Activated T-helper 1 cell treated with anti-CD3 and anti-CD28 coated beads, Interleukin-12 subunit alpha, Interleukin-12 subunit beta, Interleukin-2, Interleukin-4 antibody, amounts not matched to agents 30 ng/mL and 10 ng/mL and 1 ng/mL, durations not matched to agents 14 hours and 24 hours and 36 hours (primary cell): ENCODE measurements at places on chromosomes 12 and 14.
A peak's percentile ranks its signal among the peaks of the same experiment; 100 is the strongest.

- no peak for DNase-seq
These were observed 43.8 kb upstream of the PSMA6 start for GRCh38 chr14:35248476-35248788.

- no peak for DNase-seq
These were observed 40.5 kb downstream of the PARP11 start for GRCh38 chr12:3832738-3833137.

GRCh38 chr12:113867258-113867657 lies 98.9 kb downstream of the RBM19 start:
- DNase-seq = no peak

GRCh38 chr12:28489246-28489645 lies 299.0 kb downstream of the CCDC91 start:
- DNase-seq = no peak

GRCh38 chr12:123895451-123895850 lies 77.2 kb downstream of the CCDC92 start:
- no peak for DNase-seq

GRCh38 chr12:122982477-122982815 lies 2.0 kb downstream of the ARL6IP4 start:
- DNase-seq = no peak

- no peak for DNase-seq
These were observed 39.4 kb downstream of the CCNK start for GRCh38 chr14:99520571-99521081.

DNA sequence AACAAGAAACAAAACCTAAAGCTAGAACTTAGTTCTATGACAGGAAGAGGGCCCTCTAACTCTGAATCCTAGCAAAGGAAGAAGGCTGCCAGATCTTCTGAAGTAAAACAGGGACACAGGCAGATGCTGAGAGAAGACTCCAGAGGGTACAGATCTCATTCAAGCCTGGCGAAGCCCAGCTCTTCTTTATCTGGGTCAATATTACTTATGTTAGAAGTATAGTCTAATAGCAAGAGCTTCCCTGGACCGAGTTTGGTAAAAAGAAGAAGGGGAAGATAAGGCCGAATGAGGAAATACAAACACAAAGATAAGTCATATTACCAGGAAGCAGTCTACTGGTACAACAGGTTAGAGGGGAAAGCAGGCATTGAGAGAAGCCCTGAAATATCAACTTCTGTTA lies 79.9 kb upstream of the CCDC91 start:
- no peak for DNase-seq

- DNase-seq = no peak
These were observed 578 bp downstream of the DCAF5 start for GRCh38 chr14:69152181-69152901.

DNA sequence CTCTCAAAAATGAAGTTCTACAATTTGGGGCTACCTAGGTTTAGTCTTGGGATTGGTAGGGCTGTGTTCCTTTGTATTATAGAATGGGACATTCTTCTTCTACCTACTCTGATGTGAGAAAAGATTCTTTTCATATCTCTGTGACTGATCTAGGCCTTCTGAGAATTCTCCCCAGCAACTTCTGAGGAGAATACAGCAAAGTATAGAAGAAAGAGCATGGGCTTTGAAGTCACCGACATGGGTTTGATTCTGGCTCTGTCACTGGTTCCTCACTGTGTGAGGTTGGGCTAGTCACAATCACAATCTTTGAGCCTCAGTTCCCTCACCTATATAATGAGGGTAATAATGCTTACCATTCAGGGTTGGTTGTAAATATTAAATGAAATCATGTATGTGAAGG lies 5.0 kb downstream of the ATN1 start:
- no peak for DNase-seq

GRCh38 chr14:64698903-64699302 lies 5.3 kb upstream of the PLEKHG3 start:
- no peak for DNase-seq

DNA sequence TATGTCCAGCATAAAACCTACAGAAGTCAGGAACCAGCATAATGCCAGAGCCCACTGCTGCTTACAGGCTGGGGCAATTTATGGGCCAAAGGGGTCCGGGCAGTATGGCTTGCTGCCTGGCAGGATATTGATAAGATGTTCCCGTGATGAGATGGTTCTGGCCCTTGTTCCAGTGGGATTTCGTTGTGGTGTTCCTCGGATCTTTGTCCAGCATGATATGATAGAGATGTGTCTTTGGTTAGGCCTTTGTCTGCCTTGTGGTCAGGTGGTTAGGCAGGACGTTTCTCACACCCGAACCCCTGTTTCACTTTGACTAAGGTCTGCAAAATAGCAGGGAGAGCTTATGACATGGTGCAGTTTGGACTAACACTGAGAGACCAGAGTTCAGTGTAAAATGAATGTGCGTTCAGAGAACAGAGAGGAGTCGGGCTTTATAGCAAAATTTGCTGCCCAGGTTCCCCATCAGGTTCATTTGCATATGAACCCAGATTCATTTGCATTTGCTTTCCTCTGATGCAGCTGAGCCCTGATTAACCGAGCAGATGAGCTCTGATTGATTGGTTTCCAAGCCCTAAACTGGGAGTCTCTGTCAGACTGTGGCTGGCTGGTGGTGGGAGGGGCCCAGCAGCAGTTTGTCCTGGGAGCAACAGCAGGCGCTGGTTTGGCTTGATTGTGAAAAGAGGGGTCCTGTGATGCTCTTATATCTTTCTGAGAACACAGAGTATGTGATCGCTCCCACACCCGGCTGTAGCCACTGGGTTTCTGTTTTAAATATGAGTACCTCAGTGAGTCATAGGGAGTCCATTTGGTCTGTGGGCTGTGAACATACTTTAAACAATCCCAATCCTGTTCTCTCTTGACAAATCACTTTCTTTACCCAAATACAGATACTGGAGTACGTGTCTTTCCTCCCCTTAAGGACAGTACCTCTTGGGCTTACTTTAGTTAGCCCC lies 156.3 kb upstream of the PZP start:
- peak; percentile 47 for DNase-seq

DNA sequence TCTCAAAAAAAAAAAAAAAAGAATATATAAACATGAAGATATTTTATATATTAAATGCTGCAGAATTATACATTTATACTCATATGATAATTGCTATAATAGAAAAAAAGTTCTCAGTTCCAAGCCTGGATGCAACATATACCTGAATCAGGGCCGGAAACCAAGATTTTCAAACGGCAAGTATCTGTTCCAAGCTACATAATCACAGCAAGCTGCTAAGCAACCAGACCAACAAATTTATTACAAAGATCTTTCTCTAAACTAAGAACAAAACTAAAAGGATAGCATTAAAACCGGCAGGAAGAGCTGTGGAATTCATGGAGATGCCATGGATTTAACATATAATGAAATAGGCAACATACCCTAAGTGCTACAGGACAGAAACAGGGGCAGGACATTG lies 7.1 kb downstream of the RACGAP1 start:
- DNase-seq = no peak

DNA sequence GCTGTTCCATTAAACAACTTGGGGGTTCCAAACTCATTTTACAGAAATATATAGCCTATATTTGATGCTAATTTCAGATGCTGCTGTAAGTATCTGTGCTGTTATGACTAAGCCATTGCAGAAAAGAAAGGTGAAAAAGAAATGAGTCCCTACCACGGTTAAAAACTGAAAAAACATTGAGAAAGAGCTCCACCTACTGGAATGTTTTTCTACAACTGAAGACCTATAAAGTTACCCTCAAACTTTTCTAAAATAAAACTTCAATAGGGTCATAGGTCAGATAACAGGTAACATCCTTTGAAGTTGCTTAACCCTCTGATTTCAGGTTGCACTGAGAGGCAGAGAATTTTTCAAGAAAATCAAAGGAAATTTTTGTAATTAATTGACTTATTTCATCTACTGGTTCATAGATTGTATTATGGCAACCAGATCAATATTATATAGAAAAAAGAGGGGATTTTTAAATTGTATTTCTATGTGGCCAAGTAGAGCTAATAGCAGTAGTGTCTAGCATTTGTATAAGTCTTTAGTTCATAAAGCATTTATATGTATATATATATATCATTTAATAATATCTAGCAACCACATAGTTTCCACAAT lies 279.9 kb downstream of the RPS29 start:
- no peak for DNase-seq

- no peak for DNase-seq
These were observed 8.7 kb downstream of the CACNB3 start for GRCh38 chr12:48827026-48827425.

- DNase-seq = no peak
These were observed 89.7 kb downstream of the GLT1D1 start for GRCh38 chr12:128942960-128943477.

DNA sequence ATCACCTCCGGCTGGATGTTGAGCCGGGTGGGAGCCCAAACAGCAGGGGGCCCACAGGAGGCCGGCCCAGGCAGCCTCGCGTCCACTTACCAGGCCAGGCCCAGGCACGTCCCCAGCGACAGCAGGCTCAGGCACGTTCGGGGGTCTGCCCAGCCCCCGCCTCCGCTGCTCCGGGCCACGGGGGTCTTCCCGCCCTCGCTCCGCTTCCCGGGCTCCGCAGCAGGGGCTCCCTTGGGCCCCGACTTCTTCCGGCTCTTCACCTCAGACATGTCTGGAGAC lies 216 bp downstream of the IKBIP start:
- no peak for DNase-seq

- DNase-seq = no peak
These were observed 314.5 kb upstream of the GARIN6 start for GRCh38 chr12:99332936-99333591.

GRCh38 chr14:29310757-29311156 lies 544.2 kb downstream of the FOXG1 start:
- no peak for DNase-seq

GRCh38 chr14:86321151-86321550 lies 791.2 kb downstream of the FLRT2 start:
- DNase-seq = no peak

DNA sequence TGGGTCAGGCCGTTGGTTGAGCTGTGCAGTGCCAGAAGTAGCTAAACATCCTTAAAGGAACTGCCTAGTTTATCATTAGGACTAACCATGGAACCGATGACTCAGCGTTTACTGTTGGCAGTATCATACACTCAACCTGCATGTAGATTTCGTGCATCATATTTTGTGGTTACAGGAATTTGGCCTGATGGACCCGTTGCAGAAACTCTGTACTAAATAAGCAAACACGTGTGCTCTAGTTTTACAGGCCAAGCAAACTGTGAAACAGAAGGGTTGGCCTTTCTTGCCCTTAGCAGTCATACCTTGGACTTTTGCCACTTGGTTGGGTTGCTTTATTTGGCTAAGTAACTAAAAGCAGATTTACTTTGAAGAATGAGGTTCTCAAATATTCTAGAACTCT lies 35.6 kb downstream of the DGLUCY start:
- DNase-seq = no peak

DNA sequence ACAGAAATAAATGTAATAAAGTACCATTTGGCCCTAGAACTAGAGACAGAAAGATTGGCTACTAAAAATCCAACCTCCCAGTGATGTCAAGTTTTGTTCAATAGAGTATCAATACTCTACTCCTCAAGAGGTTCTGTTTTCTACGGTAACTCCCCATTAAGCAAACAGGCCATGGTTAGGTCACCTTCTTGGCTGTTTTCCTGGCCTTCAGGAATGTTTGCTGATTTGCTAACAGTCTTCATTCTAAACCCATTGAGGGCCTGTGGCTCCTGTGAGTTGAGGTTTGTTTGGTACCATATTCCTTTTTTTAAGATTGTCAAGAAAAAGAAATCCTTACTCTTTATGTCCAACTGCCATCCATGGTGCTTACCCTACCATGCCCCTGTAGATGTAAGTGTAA lies 1022.0 kb upstream of the TMEM132C start:
- no peak for DNase-seq

DNA sequence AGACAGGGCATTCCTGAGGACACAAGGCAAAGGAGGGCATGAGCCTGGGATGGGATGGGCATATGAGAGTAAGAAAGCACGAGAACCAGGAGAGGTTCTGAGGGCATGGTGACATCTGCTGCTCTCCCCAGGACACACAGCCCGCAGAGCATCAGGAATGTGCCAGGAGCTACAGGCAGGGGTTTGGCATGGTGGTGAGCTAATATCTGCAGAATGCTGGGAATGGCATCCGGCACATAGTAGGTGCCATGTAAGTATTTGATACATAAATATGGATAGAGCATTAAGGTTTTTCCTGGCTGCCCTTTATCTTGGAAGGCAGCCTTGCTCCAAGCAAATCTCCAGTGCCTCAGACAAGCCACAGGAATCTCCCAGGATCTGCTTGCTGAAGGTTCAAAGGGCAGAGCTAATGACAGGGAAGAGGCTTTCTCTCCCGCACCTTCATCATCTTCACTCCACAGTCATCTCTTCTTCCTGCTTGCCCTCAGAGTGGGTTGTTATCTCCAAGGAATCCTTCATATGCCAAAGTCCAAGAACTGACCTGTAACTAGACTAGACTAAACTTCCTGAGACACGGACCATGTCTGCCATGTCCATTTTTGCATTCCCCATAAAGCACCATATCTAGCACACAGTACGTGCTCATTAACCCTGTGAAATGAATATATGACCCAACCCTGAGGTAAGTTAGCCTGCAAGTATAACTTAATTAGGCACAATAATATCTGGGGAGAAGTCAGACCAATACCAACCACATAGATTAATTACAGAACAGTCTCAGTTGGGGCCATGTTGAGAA lies 62.0 kb upstream of the SCN8A start:
- no peak for DNase-seq

- DNase-seq = peak; percentile 59
These were observed 9.4 kb upstream of the KRT74 start for GRCh38 chr12:52582971-52583456.

DNA sequence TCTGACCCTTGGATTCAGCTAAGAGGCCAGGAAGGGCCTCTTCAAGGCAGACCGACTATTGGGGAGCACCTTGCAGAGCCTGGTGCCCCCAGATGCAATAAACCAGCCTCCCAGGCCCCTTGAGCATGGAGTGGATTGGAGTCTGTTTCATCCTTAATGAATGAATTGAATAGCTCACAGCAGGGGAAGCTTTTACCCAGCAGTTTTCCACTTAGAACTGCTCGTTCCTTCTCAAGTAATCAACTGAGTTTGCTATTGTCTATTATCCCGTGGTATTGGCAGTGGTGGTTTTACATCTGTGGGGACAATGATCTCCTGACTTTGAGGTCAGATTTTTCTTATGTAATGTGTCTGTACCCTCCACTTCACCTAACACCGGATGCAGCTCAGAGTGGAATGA lies 197.6 kb downstream of the AACS start:
- DNase-seq = no peak

GRCh38 chr12:32155961-32156529 lies 49.4 kb downstream of the BICD1 start:
- DNase-seq = no peak

DNA sequence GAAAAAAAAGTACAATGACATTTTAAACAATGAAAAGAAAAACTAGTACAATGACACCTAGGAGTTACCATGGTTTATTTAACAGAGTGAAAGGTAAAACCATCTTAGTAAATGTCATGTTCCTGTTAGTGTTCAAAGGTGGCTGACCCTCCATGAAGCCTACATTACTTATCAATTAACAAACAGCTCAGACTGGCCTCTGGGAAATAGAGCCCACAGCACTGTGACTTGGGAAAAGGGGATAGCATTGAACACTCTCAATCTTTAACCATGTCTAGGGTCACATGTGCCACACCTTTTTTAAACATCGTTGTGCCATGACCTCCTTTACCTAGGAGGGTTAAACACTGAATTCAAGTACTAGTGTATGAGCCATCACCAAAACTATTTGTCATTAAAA lies 106.3 kb upstream of the SOX5 start:
- DNase-seq = no peak

GRCh38 chr12:49843411-49843810 lies 505 bp upstream of the BCDIN3D start:
- no peak for DNase-seq
